ENCODE measurements at places on chromosomes 12 and 14. TPM values are rescaled to one million over a fixed set of nuclear protein-coding genes. Genes with fewer than 3 reads are reported as not detected.

Gene CD69
- 166 TPM for total RNA-seq

Gene RFX4
- not detected for total RNA-seq

Gene MAP4K5
- 28.1 TPM for total RNA-seq

Gene KRT82
- not detected for total RNA-seq

Gene SELPLG
- total RNA-seq: 22.1 TPM

Gene CFAP251
- total RNA-seq: 2.9 TPM

Gene SLC7A7
- not detected for total RNA-seq

Gene GPR68
- 14.0 TPM for total RNA-seq

Gene CELA1
- total RNA-seq: not detected

Gene RHEBL1
- total RNA-seq: 18.5 TPM

Gene STK38L
- 23.5 TPM for total RNA-seq

Gene PEX5
- 41.8 TPM for total RNA-seq

Gene TUNAR
- not detected for total RNA-seq

Gene EML5
- 2.7 TPM for total RNA-seq

Gene GPD1
- total RNA-seq: 0.20 TPM

Gene INSM2
- total RNA-seq: not detected

Gene C12orf54
- not detected for total RNA-seq

Gene TAS2R46
- total RNA-seq: 0.45 TPM

Gene LUM
- total RNA-seq: not detected

Gene HOXC9
- total RNA-seq: not detected

Gene P2RX7
- 4.7 TPM for total RNA-seq

Gene OVCH1
- total RNA-seq: not detected

Gene KRT6C
- total RNA-seq: not detected

Gene B3GNT4
- total RNA-seq: 3.6 TPM

Gene RPS6KL1
- 4.1 TPM for total RNA-seq

Gene NID2
- 0.29 TPM for total RNA-seq

Gene PTPN21
- not detected for total RNA-seq

Gene MYH6
- not detected for total RNA-seq

Gene AICDA
- total RNA-seq: not detected

Gene PTPRQ
- total RNA-seq: not detected

Gene RPL10L
- total RNA-seq: not detected

Gene PTPRO
- 0.63 TPM for total RNA-seq

Gene TMEM253
- not detected for total RNA-seq

Gene SLC39A2
- not detected for total RNA-seq

Gene C12orf56
- not detected for total RNA-seq

Gene NOS1
- not detected for total RNA-seq

Gene EID3
- total RNA-seq: 3.7 TPM

Gene LDHB
- total RNA-seq: 2,161 TPM

Gene ARHGEF25
- 1.2 TPM for total RNA-seq

Gene LRRIQ1
- not detected for total RNA-seq

Gene NR2C1
- total RNA-seq: 24.9 TPM

Gene TAS2R31
- total RNA-seq: 1.5 TPM

Gene PPFIA2
- not detected for total RNA-seq

Gene LHX5
- not detected for total RNA-seq

Gene PTHLH
- not detected for total RNA-seq

Gene MYF5
- not detected for total RNA-seq

Gene SGPP1
- total RNA-seq: 10.5 TPM

Gene PPP4R3A
- 111 TPM for total RNA-seq

Gene ANGEL1
- 16.5 TPM for total RNA-seq

Gene FGF6
- total RNA-seq: not detected

Gene ASB2
- total RNA-seq: 11.7 TPM

All from activated CD8-positive, alpha-beta T cell treated with anti-CD3 and anti-CD28 coated beads for 36 hours (primary cell).